ENCODE measurements at places on chromosomes 7 and 10.

DNA sequence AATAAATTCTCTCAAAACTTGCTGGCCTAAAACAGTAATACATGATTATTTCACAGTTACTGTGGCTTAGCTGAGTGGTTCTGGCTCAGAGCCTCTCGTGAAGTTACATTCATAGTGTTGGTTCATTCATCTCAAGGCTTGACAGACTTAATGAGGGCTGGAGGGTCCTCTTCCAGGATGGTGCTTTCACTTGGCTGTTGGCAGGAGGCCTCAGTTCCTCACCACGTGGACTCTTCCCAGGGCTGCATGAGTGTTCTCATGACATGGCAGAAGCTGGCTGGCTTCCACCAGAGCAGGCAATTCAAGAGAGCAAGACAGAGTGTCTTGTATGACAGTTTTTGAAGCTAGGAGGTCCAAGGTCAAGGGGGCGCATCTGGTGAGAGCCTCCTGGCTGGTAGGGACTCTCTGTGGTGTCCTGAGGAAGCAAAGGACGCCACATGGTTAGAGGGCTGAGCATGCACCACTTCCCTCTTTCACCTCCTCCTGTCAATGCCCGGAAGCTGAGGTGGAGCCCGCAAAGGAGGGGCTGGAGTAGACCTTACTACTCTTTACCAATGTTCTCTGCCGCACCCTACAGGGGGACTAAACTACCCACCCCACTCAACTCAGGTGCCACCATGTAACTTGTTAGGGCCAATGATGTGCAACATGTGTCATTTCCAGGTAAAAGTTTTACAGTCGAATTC, 58.2 kb upstream of the YAE1 start:
- DNase-seq: peak; percentile 15

DNA sequence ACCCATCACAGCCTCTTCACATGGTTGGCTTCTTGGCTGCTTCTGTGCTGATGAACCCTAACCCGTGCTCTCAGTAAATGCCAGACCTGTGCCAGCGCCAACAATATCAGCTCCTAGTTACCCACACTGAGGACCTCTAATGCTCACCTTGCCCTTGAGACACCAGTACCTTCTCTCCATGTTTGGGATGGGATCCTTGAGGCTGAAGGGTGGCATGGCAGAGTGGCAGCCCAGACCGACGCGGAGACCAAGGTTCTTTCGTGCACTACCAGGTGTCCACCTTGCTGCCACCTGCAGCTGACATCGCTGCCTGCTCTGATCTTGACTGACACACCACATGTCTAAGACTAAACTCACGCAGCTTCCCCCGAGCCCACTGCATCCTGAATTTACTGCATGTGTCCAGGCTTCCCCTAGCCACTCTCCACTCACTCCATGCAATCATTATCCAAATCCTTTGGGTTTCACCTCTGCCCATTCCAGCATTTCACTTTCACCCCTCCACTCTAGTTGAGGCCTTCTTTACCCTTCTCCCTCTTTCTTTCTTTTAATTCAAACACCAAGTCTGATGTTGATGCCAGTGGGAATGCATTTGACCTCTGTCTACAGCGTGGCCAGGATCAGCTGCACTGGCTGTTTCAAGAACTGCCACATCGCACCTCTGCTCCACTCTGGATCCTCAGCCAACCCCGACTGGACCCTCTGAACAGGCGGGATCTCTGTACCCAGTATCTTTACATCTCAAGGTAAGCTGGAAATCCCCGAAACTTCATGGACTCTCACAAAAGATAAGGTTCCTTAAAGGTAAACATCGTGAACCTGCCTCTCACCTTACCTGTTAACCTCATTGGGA, 294.9 kb downstream of the GLRX3 start:
- DNase-seq: no peak

DNA sequence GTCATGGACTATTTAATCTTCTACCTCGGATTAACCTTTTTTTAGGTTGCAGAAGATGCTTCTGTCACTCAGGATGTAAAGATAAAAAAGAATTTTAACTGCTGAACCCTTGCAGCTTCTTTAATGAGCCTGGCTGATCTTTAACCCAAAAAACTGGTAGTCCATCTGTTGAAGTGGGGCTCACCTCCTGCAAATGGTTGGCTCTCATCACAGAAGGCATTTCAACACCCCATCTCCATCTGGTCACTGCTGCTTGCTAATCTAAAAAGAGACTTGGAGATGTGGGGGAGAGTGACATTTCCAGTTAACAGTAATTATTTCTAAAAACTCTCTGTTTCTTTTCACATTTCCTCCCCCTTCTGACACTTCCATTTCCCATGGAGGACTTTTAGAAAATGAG, 208.6 kb downstream of the LHFPL3 start:
- no peak for DNase-seq

DNA sequence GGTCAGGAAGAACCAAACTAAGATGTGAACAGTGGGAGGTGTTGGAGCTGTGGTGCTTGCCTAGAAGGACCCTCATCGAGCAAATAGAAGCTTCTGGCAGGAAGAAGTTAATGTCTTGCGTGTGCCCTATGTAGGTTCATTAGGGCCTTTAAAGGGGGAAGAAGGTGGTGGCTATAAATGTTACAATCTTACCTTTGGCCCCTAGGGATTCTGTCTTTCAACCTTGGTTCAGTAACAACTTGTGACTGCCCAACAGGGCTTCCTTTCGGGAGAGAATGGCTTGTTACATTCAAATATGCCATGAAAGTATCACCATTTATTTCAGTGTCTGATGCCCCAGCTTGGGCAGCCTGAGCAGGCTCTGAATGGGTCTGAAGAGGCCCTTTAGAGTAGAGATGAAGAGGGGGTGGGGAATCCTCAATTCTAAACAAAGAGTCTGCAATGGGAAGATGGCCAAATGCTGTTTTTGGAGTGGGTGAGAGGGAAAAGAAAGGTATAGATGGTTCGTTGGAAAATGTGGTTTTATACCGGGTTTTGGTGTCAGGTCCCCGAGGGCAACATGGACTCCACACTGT, 108.0 kb downstream of the TCF7L2 start:
- DNase-seq: no peak

- no peak for DNase-seq
Measured at GRCh38 chr7:119918185-119918584, 354.8 kb upstream of the KCND2 start.

DNA sequence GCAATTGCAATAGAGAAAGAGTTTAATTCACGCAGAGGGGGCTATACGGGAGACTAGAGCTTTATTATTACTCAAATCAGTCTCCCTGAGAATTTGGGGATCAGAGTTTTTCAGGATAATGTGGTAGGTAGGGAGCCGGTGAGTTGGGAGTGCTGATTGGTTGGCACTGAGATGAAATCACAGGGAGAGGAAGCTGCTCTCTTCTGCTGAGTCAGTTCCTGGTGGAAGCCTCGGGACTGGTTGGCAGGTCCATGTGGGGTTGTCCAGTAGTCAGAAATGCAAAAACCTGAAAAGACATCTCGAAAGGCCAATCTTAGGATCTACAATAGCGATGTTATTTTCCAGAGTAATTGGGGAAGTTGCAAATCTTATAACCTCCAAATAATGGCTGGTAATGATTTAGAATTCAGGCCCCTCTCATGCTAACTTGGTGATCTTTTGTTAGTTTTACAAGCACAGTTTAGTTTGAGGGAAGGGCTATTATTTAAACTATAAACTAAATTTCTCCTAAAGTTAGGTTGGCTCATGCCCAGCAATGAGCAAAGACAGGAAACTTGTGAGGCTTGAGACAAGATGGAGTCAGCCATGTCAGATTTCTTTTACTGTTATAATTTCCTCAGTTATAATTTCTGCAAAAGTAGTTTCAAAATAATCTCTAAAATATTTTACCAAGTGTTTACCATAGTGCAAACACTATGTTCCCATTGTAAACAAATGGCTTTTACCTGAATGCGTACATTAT, 39.4 kb upstream of the SLC25A13 start:
- no peak for DNase-seq

Measured in GM10248 (cell line).